ENCODE measurements at places on chromosomes 16 and 17.

DNA sequence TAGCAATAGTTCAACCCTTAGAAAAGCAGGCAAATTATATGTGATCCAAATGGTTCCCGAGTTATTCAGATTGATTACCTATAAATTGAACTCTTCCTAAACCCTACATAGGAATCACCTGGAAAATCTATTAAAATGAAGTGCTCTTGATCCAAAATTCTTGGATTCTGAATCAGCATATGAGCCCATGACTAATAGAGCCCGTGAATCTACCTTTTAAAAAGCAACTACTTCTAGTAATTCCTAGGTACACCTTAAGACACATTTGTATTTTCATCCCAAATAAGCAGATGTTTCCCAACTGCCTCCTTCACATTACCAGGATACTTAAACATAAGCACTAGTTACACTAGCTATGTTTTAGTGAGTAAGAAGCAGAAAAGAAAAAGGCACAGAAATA, 1171.0 kb upstream of the GOT2 start:
- DNase-seq = no peak

DNA sequence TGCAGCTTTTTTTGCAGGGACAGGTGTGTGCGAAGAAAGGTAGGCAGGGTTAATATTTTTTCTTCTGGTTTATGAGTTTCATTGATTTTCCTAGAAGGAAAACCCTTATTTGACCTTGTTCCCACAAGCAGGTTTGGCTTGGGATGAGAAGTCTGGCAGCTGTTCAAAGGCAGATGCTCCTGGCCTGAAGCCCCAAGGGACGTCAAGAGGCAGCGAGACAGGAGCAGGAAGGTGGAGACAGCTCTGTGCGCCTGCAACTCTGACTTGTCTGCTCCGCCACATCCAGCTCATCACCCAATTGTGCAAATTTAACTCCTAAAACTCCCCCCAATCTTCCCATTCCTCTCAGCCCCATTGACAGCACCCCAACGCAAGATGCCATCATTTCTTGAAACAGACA, 136.8 kb upstream of the XYLT1 start:
- DNase-seq = peak; percentile 1

- DNase-seq = no peak
These were observed 164.7 kb downstream of the ABCA8 start for GRCh38 chr17:68790492-68790891.

DNA sequence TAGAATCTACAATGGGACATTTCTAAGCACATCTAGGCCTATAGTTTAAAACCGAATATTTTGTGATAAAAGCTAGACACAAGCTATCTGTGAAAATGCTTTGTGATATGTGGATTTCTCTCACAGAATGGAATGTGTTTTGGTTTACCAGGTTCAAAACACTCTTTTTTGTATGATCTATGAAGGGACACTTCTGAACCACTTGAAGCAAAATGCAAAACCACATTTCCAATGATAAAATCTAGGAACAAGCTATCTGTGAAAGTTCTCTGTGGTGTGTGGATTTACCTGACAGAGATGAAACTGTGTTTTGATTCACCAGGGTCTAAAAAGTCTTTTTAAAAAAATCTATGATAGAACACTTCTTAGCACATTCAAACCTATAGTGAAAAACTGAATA, 2192.4 kb downstream of the TP53TG3F start:
- no peak for DNase-seq

DNA sequence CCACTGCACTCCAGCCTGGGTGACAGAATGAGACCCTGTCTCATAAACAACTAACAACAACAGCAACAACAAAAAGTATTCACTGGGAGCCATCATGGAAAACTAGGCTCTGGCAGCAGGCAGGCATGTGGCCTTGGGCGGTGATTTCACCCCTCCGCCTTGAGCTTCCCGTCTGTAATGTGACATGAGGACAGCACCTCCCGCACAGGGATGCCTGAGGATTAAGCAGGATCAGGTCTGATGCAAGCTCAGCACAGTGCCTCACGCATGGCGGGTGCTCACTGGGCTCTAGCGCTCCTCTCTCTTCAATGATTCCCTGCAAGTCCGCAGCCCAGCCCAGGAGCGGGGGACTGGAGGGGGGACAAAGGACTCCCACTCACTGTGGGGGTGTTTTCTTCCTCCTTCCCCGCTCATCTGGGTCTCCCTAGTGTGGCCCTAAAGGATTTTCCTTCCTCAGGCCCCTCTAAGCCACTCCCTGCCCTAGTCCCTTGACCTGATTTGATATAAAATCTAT, 2.8 kb downstream of the PLCD3 start:
- DNase-seq = no peak

DNA sequence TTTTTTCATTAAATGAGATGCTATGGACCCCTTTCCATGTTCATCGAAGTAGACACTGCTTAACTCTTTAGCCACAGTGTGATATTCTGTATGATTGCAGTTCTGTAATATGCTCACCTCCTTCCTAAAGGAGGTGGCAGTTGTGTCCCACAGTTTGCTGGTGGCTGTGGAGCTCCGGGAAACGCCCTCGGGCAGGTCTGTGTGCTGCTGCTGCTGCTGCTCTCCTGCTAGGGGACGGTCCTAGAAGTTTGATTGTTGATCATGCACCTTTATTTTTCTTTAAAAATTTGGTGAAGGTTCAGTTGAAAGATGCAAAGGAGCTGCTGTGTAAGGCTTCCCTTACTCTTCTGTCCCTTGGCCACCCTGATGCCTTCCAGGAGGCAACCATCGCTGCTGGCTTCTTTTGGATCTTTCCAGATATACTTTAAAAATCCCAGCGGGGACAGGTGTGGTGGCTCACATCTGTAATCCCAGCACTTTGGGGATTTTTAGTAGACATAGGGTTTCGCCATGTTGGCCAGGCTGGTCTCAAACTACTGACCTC, 8.4 kb upstream of the CLEC18A start:
- DNase-seq = no peak

DNA sequence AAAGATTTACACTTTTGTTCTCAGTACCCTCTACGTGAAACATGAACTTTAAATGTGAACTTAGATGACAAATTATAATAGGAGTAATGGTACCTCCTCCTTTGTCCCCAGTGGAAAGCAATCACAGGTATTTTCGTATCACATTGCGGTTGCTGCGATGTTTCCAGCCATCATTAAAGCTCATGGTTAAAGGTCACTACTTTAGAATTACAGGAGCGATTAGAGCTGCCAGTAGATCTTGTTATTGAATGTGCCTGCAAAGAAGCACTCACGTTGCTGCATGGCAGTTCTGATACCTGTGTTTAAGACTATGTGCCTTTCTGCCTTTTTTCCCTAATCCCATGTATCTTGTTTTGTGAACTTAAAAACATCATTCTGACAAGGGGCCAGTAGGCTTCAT, 301.0 kb downstream of the CPPED1 start:
- DNase-seq = no peak

DNA sequence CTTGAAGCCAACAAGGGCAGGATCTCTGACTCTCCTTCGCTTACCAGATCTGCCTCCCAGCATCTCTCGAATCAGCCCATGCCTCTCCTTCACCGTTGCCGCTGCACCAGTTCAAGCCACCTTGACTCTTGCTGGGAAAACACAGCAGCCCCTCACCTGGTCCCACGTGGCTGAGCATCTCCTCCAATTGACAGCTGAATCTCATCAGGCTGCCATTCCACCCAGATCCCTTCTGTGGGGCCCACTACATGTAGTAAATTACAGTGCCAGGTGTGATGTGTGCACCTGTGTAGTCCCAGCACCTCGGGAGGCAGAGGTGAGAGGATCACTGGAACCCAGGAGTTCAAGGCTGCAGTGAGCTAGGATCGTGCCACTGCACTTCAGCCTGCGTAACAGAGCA, 37.8 kb upstream of the C16orf78 start:
- no peak for DNase-seq

DNA sequence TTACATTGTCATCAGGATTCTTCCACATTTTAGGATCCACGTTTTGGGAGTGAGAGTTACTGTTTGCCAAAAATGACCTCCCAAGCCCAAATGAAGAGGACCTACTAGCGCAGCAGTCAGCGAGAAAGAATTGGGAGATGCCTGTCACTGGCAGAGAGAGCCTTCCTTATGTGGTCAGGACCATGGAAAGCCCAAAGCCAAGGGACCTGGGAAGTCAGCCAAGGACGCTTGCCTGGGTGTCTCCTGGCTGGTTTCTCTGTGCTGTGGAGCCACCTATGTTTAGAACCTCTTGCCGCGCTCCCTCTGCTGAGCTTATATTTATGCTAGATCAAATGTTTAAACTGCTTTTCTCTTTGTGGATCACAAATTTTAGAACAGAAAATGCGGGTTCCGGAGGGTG, 24.9 kb upstream of the RHBDL3 start:
- peak; percentile 11 for DNase-seq

DNA sequence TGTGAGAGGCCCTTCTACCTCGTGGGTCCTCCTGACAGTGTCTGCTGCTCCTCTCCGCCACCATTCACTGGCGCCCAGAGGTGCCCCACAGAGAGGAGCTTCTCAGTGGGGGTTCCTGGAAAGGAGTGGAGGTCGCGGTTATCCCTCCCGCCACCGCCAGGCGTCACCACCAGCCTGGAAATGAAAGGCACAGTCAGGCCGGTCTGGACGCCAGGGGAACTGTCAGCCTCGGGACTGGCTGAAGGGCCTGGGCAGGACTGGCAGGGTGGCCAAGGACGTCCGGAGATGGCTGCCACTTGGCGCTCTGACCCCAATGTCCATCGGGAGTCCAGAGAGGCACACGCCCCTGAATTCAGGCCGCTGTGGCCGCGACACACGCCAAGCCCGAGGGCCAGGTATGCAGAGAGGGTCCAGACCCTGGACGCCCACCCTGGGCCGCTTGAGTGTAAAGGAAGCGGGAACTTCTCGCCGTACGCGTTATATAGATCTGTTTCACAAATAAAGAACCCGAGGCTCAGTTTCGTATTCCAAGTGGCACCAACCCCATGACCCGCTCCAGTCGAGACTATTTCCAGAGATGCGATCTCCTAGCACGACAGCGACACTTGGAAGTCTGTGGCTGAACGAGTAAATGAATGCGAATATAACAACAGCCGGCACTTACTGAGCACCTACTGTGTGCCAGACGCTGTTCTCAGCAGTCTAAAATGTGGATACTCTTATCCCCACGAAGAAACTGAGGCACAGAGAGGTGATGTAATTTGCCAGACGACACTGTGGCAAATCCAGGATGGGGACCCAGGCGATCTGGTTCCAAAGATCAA, 7.6 kb upstream of the NXPH3 start:
- peak; percentile 43 for DNase-seq

- peak; percentile 57 for DNase-seq
These were observed at the start of gene B3GNT9 for GRCh38 chr16:67150833-67151396. Gene B3GNT9 (minus strand): TSS chr16:67150998. CDS start chr16:67150485, 513 bp downstream.

GRCh38 chr16:64878940-64879339, 242.9 kb downstream of the CDH11 start:
- no peak for DNase-seq

DNA sequence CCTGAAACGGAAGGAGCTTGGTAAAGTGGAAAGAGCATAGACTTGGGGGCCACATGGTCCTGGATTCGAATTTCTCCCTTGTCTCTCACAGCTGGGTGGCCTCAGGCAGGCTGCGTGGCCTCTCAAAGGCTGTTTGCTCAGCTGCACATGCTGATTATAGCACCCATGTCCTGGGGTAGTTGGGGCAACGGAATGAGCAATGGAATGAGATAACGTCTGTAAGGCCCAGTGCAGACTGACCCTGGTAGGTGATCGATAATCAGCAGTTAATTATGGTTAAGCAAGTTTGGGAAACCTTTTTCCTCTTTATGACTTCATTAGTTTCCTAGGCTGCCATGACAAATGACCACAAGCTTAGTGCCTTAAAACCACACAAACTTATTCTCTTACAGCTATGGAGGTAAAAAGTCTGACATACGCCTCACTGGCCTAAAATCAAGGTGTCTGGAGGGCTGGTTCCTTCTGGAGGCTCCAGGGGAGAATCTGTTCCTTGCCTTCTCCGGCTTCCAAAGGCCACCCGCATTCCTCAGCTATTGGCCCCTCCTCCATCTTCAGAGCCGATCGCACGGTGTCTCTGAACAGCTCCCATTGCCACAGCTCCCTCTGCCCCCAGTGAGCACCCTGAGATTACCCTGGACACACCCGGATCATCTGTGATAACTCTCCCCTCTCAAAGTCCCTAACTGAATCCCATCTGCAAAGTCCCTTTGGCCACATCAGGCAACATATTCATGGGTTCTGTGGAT, 294.9 kb upstream of the FOXF1 start:
- DNase-seq = no peak

DNA sequence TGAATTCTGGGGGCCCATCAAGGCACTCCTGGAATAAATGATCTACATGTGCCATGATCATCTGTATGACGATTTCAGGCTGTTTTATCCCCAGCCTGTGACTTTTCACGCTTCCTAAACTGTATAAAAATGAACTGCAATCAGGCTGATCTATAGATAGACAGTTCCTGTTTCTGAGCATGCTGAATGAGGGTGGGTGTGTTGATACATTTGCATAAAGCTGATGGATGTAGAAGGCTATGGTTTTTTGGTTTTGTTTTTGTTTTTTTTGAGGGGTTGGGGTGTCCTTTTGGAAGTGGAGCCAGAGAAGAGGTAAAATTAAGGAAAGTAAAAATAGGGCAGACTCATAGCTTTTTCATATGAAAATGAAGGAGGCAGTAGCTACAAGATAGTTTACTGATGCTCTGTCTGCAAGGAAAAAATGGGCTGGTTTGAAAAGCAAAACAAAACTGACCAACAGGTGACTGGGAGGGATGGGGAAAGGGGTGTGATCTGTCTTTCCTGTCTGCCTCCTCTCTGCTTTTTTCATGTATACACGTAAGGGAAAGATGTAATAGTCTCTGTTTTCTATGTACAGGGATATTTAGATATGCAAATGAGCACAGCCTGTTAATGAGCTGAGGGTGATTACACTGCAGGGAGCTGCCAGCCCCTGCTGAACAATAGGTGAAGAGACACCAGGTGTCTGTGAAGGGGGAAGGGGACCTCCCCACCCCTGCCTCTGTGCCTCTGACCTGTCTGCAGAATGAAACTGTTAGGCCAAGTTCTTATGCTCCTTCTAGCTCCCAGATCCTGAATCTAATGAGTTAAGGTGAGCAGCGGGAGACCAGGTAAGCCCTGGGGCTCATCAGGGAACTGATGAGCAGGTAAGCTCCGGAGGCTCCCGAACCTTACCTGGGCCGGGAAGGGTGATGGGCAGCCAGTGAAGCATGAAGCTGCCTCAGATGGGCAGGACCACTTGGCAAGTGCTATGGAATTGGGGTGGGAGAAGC, 46.6 kb upstream of the LYRM9 start:
- no peak for DNase-seq

- no peak for DNase-seq
These were observed 2.7 kb downstream of the NDUFAF8 start for GRCh38 chr17:81241648-81242420.

- no peak for DNase-seq
These were observed 6.4 kb downstream of the PDK2 start for GRCh38 chr17:50101346-50102163.

Measured in NCI-H1092 treated with DMSO at 0.1 percent for 48 hours (cell line).